ENCODE measurements at places on chromosomes 7 and 10. TPM values are rescaled to one million over a fixed set of nuclear protein-coding genes. Genes with fewer than 3 reads are reported as not detected.
A peak's percentile ranks its signal among the peaks of the same experiment; 100 is the strongest.

RINT1 gene
- total RNA-seq: 18.1 TPM

ARHGAP21 gene
- 35.1 TPM for total RNA-seq

PIK3CG gene
- total RNA-seq: 0.68 TPM

GRCh38 chr7:1361756-1362125, 97.5 kb downstream of the MICALL2 start:
- no peak for DNase-seq

GRCh38 chr10:124693396-124693795, 50.8 kb downstream of the FAM53B start:
- DNase-seq: peak; percentile 91

GRCh38 chr7:84490661-84491060, 296.1 kb upstream of the SEMA3A start:
- no peak for DNase-seq

- DNase-seq: no peak
Observed at GRCh38 chr10:45480294-45480693, 106.3 kb downstream of the ALOX5 start.

GRCh38 chr10:102927311-102928010, 9.4 kb downstream of the CNNM2 start:
- no peak for DNase-seq

DNA sequence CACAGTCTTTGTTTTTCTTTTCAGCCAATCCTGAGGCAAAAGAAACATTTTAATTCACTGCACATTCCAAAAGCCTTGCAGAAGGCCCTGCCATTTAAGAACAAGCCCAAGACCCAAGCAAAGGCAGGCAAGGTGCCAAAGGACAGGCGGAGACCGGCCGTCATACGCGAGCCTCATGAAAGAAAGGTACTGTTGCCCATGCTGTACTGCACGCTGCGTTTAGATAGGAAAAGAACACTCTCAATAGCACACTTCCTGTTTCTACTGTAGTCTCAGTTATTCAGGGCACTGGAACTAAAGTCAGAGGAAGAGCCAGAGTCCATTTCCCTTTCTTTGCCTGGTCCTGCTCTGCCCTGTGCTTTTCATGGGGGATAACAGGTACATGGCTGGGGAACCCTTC, 47.6 kb downstream of the BMS1 start:
- DNase-seq: no peak

CALML5 gene
- total RNA-seq: not detected

PRKG1 gene
- 39.4 TPM for total RNA-seq

DNA sequence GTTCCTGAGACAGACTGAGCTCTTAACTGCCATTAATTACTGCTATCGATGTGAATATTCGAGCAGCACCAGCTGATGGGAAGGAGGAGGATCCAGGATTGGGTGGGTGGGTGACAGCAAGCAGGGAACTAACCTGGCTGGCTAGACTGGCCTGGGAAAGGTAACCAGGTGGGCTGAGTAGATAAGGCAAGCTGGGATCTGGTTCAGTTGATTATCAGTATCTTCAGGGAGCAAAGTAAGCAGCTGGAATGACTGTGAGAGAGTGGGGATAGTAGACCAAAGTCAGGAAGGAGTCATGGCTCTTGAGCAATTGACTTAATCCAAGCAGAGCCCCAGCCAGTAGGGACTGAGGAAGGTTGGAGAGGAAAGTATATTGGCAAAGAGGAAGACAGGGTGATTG, 46.9 kb upstream of the KMT2E start:
- DNase-seq: no peak

DRGX gene
- total RNA-seq: not detected

DNA sequence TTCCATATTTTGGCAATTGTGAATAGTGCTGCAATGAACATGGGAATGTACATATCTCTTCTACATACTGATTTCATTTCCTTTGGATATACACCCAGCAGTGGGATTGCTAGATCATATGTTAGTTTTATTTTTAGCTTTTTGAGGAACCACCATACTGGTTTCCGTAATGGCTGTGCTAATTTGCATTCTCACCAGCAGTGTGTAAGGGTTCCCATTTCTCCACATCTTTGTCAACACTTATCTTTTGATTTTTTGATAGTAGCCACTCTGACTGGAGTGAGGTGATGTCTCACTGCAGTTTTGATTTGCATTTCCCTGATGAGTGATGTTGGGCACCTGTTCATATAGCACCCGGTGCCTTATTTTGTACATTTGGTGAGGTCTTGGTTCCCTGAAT, 519.6 kb downstream of the REEP3 start:
- DNase-seq: no peak
